ENCODE measurements at places on chromosomes 5 and 9. TPM values are rescaled to one million over a fixed set of nuclear protein-coding genes. Genes with fewer than 3 reads are reported as not detected.

Gene MPDZ
- total RNA-seq: 8.5 TPM

Gene TRIP13
- total RNA-seq: 2.1 TPM

Gene HAPLN1
- total RNA-seq: 9.1 TPM

Gene HIGD2A
- 226 TPM for total RNA-seq

GRCh38 chr5:56464935-56465768 is 232.0 kb upstream of the ANKRD55 start:
- no peak for DNase-seq

DNA sequence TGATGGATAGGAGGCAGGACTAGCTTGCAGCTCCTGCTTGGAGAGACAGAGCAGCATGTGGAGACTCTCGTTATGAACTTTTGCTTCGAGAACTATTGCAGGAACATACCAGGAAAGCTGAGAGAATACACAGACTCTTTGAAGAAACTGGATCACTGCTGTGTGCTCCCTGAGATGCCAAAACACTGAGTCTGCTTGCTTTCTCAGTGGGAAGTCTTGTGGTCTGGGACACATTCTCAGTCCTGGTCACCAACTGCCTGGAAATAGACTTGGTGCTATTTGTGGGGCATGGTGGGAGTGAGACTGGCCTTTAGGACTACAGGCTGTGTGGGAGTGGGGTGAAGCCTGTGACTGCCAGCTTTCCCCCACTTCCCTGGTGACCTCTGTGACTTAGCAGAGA is 252.6 kb downstream of the MED10 start:
- DNase-seq: no peak

Gene TAF1L
- total RNA-seq: not detected

GRCh38 chr5:9733486-9733885 is 103.3 kb upstream of the TAS2R1 start:
- no peak for DNase-seq

Gene ZNF79
- total RNA-seq: 5.5 TPM

Gene RORB
- total RNA-seq: 0.15 TPM

Gene OTP
- not detected for total RNA-seq

Gene FOXD4L6
- not detected for total RNA-seq

DNA sequence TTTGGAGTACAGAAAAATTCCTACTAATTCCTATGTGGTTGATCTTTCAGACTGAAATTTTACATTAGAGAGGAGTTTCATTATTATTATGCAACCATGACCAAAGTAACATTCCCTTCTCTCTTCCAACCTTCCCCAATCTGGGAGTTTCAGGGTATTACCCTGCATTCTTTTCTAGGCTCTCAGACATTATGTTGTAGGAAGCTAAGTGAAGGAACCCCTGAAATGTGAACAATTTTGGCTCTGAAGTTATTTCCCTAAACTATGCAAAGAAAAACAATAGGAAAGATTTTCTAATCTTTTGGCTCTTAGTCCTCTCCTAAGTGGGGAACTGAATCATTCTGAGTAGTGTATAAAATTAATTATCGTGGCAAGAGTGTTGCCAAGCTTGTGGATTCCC is 63.3 kb upstream of the ZFAND5 start:
- no peak for DNase-seq

Gene SPINK6
- not detected for total RNA-seq

- no peak for DNase-seq
Observed at GRCh38 chr5:141917760-141918159, 5.9 kb upstream of the DELE1 start.

DNA sequence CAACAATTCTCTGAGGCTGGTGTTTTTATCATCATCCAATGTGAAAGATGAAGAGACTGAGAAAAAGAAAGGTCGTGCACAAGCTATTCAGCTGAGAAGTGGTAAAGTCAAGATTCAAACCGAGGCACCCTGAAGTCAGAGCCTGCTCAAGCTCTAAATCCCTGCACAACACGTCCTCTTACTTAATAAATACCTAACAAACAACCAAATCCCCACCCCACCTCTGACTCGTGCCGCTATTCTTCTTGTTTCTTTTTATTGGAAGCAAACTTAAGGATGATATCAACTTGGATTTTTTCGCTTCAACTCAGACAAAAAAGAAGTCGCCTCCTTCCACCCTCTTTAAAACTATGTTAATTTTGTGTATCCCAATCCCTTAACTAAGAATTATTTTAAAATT is 140.2 kb downstream of the CEP120 start:
- no peak for DNase-seq

GRCh38 chr9:110877374-110877773 is 160.9 kb downstream of the LPAR1 start:
- DNase-seq: no peak

Gene WDR31
- total RNA-seq: 3.0 TPM

Gene TOMM5
- total RNA-seq: 49.1 TPM

- no peak for DNase-seq
Observed at GRCh38 chr9:135973277-135974219, 12.4 kb upstream of the UBAC1 start.

Gene NMUR2
- total RNA-seq: not detected

DNA sequence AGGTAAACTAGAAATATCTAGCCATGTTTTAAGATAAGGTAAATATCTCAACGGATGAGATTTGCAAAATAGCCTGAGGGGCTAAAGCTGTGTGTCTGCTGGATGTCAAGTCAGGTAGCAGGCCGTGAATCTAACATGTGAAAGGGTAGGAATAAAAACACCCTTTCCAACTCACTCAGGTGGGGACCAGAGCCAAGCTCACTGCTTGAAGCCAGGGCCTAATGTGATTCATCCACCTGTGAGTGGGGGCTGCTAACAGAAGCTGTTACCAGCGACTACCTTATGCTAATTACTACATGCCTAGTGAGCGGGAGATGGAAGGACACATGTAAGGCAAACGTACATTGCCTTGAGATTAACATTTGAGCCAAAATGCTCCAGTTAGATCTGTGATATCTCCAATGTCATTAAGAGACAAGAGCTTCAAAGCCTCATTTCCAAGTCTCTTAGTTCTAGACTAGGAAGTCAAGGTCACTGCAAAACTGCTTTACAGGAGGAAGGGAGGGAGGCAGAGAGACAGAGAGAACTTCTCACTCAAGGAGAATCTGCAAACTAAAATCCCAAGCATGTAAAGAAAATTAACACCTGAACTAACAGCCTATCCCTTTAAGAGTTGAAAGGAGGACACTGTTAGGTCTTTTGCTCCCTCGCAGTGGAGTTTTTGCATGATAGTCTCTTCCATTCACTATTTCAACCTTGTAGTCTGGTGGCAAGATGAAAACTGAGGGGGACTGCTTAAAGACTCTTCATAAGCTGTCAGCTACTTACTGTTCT is 141.6 kb upstream of the RPS23 start:
- DNase-seq: no peak

Gene CDH9
- total RNA-seq: not detected
